ENCODE measurements at places on chromosomes 12 and 14. TPM values are rescaled to one million over a fixed set of nuclear protein-coding genes. Genes with fewer than 3 reads are reported as not detected.

GRCh38 chr12:56297400-56297799 lies 2.7 kb downstream of the CS start:
- no peak for DNase-seq

DNA sequence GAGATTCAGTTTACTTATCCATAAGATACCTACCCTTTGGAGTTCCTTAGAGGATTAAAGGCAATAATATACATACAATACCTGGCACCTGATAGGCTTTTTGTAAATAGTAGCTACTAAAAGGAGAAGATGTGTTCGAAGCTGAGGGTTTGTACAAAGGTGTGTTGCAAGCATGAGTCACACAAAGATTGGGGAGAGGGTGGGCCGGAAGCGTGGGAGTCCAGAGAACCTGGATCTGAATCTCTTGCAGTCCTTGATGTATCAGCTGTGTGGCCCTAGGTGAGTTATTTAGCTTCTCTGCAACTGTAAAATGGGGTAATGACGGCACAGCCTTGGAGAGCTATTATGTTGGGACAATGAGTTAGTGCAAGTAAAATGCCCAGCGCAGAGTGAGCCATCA lies 61.6 kb upstream of the PSMC1 start:
- DNase-seq: no peak

- DNase-seq: no peak
Observed at GRCh38 chr12:88435334-88436076, 144.8 kb downstream of the KITLG start.

DNA sequence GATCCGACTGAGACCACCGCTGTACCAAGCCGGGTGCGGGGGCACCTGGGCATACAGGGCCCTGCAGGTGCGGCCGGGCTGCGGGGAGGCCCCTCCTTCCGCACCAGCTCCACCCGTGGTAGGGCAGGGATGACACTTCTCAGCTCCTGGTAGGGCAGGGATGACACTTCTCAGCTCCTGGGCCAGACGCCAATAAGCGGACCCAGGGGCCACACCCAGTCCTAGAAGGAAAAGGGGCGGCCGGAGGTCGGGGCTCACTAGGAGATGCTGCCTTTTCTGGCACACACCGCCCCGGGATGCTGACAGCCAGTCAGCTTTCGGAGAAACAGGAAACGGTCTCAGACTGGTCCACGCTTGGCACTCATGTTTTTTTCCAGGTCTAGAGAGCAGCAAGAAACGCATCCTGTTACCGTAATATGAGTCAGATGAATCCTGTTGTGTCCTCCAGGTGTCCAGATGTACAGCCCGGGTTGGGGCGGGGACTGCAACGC lies 34.8 kb downstream of the NFKBIA start:
- DNase-seq: no peak

- no peak for DNase-seq
Observed at GRCh38 chr12:58877243-58877743, 43.0 kb downstream of the LRIG3 start.

- no peak for DNase-seq
Observed at GRCh38 chr12:97211416-97211930, 251.1 kb upstream of the RMST start.

DNA sequence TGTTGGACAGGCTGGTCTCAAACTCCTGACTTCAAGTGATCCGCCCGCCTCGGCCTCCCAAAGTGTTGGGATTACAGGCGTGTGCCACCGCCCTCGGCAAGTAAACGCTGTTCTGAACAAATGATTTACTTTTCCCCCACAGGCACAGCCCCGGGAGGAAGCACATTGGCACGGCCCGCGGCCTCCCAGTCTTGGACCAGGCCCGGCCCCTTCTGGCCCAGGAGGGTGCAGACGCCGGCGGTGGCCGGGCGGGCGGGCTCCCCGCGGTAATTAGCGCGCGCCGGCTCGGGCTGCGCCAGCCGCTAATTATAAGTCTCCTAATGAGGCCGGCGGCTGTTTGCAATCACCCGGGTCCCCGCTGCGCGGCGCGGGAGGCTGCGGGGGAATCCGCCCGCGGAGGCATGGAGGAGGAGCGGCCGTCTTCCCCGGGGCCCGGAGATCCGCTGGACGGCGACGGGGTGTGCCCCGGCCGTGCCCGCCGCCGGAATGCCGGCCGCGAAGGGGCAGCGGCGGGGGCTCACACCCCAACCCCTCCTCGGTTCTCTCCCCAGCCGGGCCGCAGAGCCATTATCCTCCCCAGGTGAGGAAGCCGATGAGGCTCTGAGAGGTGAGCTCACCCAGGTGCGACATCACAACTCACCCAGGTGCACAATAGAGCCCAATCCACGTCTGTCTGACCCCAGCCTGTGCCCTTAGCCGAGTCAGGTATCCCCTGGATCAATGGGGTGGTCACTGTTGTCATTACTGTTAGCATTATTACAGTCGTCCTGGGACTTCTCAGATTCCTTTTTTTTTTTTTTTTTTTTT lies 3.3 kb upstream of the POP5 start:
- peak; percentile 59 for DNase-seq

- DNase-seq: no peak
Observed at GRCh38 chr12:68063900-68064590, 74.8 kb downstream of the IFNG-AS1 start.

DNA sequence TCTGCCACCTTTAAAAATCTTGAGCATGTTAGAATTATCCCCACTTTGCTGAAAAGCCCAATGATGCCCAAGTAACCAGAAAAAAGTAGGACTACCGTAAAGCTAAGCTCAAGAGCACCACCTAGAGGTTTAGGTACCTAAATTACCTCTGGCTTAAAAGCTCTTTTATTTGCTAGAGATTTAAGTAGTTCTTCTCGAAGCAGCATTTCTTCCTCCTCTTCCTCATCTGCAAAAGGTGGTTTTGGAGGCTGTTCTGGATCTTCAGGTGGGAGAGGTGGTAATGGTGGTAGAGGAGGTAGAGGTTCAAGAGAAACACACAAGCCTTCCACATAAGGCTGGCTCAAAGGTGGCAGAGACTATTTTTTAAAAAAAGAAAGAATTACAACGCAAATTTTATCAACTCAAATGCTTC lies 26.9 kb downstream of the ZFC3H1 start:
- no peak for DNase-seq

DNA sequence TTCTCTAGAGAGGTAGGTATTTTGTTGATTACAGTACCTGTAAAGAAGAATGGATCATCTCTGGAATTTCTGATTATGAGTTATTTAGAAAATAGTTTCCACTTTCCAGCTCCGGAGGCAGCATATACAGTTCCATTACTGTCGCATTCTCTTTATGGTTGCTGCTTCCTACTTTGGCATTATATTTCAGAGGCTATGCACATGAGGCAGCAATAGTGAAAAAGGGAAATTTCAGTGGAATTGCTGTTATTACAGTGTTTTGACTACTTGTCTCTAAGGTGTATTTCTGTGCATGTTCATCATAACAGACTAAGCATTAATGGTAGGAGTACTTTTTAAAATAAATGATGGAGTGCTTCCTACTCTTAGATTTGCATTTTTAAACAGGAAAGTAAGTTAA lies 10.2 kb downstream of the GNG2 start:
- DNase-seq: no peak

DNA sequence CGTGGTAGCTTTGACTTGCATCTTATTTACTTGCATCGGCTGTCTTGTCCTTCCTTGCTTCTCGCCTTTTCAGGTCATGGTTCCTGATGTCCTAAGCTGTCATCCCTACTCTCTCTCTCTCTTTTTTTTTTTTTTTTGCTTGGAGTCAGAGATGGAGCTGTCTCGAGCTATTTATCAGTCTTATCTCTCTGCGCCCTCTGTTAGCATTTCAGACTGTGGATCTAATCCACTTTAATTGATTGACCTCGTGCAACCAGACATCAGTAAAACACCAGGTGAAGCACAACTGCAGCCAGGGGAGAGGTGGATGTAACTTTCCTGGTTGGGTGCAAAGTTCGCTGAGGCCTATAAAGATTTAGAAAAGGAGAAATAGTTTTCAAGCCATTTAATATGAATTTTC lies 554.8 kb downstream of the DIO2 start:
- no peak for DNase-seq

DNA sequence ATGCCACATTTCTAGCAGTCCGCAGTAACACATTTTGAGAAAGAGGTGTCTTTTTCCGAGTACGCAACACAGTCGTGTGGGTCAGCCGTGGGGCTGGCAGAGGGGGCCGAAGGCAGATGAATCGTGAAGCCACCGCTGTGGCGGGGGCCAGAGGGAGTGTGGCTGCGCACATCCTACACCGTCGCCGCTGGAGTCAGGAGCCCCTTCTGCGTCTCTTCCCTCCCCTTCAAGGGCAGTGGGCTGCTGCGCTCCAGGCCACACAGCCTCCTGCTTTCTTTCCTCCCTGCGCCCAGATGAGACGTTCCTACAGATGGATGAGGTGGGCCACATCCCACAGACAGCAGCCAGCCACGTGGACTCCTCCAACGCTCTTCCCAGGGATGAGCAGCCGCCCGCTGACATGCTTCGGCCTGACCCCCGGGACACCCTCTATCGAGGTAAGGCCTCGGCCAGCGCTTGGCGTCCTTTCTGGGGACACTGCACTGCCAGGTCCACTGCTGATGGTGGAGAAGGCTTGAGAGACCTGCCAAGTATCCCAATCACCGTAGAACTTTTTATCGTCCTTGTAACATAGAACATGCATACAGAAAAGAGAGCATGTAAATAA lies 89.8 kb downstream of the B4GALNT3 start:
- no peak for DNase-seq

Gene GIT2
- 133 TPM for total RNA-seq

Gene CARMIL3
- total RNA-seq: 0.15 TPM

Gene SYCP3
- total RNA-seq: 0.28 TPM

Gene OTX2
- total RNA-seq: not detected

Gene TRHDE
- total RNA-seq: not detected

Gene TAS2R46
- 1.1 TPM for total RNA-seq

Gene SUPT16H
- total RNA-seq: 84.5 TPM

Gene ARHGAP5
- total RNA-seq: 109 TPM
